ENCODE measurements at places on chromosomes 11 and 22. TPM values are rescaled to one million over a fixed set of nuclear protein-coding genes. Genes with fewer than 3 reads are reported as not detected.

The CTSW gene
- total RNA-seq: not detected

- peak; percentile 18 for DNase-seq
Measured at GRCh38 chr22:44928711-44929358, 81.0 kb downstream of the PHF21B start.

The MPST gene
- total RNA-seq: 94.2 TPM

DNA sequence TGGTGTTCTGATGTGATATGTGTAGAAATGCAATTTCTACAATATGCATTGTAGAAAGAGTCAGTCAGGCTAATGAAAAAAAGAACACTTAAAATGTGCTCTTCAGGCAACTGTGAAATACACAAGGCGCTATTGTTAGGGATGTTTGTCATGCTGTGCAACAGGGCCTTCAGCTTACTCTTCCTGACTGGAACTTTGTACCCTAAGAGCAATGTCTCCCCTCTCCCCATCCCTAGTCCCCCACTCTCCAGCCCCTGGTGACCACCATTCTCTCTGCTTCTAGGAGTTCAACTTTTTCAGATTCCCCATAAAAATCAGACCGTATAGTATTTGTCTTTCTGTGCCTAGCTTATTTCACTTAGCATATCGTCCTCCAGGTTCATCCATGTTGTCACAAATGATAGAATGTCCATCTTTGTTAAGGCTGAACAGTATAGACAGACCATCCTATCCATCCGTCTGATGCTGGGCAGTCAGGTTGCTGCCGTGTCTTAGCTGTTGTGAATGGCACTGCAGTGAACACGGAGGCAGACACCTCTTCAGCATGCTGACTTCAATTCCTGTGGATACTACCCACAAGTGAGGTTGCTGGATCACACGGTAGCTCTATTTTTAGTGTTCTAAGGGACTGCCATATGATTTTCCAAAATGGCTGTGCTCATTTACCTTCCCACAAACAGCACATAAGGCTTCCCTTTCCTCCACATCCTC, 10.7 kb downstream of the NDUFV1 start:
- DNase-seq: no peak

DNA sequence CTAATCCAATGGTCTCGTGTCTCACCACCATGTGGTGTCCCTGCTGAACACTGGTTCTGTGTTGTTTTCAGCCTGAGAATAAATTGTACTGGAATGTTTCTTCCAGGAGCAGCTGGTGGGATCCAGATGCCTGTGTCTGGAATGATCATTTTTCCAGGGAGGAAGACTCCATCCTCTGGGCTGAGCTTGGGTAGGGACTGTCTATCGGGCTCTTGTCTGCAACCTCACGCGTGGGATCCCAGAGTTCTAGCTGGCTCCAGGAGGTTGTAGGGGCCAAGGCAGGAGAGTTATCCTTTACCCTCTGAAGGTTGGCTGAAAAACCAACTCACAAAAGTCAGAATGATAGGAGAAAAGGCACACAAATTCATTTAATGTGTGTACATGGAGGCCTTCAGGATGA, 144.1 kb upstream of the B3GAT1 start:
- peak; percentile 33 for DNase-seq

GRCh38 chr11:15985860-15986139, 370.5 kb downstream of the SOX6 start:
- DNase-seq: no peak

- DNase-seq: no peak
Measured at GRCh38 chr22:19419086-19419463, 12.5 kb downstream of the HIRA start.

The CASP5 gene
- total RNA-seq: not detected

DNA sequence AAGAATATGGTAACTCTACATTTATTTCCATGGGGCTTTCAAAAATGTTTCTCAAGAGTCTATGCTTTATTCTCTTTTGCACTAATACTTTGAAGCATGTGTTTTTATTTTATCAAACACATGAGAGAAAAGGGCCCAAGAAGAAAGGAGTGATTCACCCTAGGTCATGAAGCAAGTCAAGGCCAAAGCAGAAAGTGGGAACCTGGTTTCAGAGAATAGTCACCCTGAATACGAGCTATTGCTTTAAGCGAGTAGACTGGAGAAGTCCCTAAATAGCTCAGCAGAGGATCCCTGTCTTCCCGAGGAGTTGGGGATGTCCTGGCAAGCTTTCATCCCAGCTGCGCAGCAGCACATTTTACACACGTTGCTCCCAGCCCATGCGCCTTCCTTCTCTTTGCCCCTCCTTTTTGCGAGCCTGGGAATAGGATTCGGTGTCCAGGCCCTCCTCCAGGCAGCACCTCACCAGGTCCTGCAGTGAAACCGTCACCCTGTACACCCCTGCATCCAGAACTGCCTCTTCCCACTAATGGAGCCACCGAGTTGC, 19.1 kb downstream of the MPEG1 start:
- no peak for DNase-seq

- peak; percentile 76 for DNase-seq
Measured at GRCh38 chr11:69005183-69005630, 7.8 kb downstream of the MRGPRF start.

DNA sequence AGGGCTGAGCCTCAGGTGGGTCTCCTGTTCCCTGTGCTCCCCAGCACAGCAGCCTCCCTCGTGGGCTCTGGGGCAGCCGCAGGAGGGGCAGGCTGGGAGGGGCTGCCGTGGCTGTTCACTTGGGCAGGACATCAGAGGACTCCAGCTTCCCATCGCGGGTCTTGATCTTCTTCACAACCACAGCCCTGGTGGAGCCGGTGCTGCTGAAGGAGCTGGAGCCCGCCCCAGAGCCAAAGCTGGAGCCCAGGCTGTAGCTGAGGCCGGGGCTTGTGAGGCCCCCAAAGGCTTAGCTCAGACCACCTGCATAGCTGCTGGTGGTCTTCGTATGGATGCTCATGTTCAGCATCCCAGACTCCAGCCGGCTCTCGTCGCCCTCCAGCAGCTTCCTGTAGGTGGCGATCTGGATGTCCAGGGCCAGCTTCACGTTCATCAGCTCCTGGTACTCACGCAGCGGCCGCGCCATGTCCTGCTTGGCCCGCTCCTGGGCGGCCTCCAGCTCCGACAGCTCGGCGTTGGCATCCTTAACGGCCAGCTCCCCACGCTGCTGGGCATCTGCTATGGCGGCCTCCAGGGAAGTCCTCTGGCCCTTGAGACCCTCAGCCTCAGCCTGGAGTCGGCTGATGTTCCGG, 126.1 kb downstream of the NECTIN1 start:
- no peak for DNase-seq

The FAM180B gene
- 1.4 TPM for total RNA-seq

The CFAP300 gene
- total RNA-seq: 5.1 TPM

GRCh38 chr22:39560127-39560526, 10.4 kb upstream of the CACNA1I start:
- DNase-seq: no peak

The SMIM35 gene
- total RNA-seq: not detected

DNA sequence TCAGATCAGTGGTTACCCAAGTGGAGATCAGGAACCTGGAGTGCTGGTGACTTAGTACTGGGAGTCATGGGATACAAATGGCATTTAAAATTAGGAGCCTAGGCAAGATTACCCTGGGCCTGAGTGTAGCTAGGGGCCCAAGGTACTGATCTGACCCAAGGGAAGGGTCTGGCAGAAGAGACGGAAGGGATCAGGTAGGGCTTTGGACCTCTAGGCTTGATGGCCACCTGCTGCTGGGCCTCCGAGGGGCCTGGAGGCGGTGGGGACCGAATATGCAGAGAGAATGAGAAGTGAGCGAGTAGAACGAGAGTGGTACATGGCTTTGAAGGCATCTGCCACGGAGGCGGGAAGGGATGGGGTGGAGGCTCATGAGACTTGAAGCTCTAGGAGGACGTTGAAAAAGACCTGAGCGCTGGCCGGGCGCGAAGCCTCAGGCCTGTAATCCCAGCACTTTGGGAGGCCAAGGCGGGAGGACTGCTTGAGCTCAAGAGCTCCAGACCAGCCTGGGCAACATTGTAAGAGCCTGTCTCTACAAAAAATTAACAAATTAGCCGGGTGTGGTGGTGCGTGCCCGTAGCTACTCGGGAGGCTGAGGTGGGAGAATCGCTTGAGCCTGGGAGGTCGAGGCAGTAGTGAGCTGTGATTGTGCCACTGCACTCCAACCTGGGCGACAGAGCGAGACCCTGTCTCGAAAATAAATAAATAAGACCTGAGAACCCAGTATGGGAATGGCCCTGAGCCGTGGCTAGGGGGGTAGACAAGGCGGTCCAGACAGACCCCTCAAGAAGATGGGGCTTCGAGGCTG, 563 bp upstream of the PPIL2 start:
- no peak for DNase-seq

GRCh38 chr11:46127150-46127638, 5.9 kb upstream of the PHF21A start:
- DNase-seq: no peak

- DNase-seq: peak; percentile 83
Measured at GRCh38 chr22:49967706-49968208, 7.2 kb downstream of the PIM3 start.

GRCh38 chr22:32583921-32584335, 109.3 kb downstream of the FBXO7 start:
- DNase-seq: peak; percentile 9

GRCh38 chr11:27387362-27387761, 24.3 kb upstream of the CCDC34 start:
- DNase-seq: no peak

DNA sequence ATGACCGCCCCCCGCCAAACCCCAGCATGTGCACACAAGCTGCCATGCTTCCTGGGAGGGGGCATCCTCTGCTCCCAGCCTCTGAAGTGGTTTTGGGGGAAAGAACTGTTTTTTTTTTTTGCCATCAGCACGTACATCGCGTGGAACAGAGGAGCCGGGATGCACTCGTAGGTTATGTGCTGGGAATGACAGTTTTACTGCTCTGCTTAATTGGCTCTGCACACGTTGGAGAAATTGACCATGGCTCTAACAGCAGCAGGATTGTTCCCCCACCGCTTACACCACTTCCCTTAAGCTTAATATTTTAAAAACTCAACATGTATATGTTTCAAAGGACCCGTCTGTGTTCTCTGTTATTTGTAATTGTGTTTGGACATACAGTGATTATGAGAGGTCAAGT, 175.2 kb downstream of the NAV2 start:
- no peak for DNase-seq

The SESN3 gene
- total RNA-seq: 13.7 TPM

DNA sequence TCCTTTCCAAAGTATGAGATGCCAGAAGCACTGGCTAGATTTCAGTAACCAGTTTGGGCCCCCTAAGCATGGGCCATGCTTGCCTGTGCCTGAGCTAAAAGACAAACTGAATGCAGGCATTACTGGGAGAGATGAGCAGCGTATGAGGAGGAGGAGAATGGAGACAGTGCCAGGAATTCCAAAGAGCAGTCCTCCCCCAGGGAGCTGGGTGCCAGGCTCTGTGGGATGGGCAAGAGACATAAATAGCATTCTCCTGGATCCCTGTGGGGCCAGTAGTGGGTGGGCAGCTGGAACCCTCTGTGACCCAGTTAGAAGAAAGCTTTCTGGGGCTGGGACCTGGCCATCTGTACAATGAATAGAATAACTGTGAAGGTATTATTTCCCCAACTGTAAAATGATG, 235.6 kb downstream of the KCNA4 start:
- no peak for DNase-seq

- no peak for DNase-seq
Measured at GRCh38 chr11:73384125-73384441, 7.9 kb downstream of the RELT start.

GRCh38 chr22:36042240-36042639, 13.6 kb upstream of the RBFOX2 start:
- DNase-seq: no peak

Data from sigmoid colon (tissue), 7 donors.